ENCODE measurements at places on chromosomes 16 and 17. TPM values are rescaled to one million over a fixed set of nuclear protein-coding genes. Genes with fewer than 3 reads are reported as not detected.

Gene SPATA32
- total RNA-seq: not detected

Gene KRT39
- 2.5 TPM for total RNA-seq

Gene NCBP3
- total RNA-seq: 15.4 TPM

Gene EXOC7
- total RNA-seq: 87.7 TPM

Gene GNG13
- total RNA-seq: not detected

Gene MYH4
- not detected for total RNA-seq

Gene OTOA
- not detected for total RNA-seq

Gene PAGR1
- total RNA-seq: 23.8 TPM

Gene RNF222
- total RNA-seq: 12.0 TPM

Gene CLEC3A
- total RNA-seq: not detected

DNA sequence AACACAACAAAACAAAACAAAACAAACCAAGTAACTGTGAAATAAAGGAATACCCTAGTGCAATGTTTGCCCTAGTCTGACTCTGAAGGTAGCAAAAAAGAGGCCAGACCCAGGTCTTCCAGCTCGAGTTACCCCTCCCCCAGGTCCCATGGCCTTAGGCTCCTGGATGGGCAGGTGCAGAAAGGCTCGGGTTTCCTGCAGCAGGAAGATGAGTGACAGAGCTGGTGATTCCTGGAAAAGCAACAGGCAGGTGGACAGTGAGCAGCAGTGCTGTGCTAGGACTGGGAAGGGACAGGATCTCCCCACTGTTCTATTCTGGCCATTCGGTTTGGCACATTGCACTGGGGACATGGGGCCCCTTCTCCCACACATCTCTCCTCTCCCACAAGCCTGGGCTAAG lies 42.9 kb upstream of the MRTFB start:
- DNase-seq: no peak

DNA sequence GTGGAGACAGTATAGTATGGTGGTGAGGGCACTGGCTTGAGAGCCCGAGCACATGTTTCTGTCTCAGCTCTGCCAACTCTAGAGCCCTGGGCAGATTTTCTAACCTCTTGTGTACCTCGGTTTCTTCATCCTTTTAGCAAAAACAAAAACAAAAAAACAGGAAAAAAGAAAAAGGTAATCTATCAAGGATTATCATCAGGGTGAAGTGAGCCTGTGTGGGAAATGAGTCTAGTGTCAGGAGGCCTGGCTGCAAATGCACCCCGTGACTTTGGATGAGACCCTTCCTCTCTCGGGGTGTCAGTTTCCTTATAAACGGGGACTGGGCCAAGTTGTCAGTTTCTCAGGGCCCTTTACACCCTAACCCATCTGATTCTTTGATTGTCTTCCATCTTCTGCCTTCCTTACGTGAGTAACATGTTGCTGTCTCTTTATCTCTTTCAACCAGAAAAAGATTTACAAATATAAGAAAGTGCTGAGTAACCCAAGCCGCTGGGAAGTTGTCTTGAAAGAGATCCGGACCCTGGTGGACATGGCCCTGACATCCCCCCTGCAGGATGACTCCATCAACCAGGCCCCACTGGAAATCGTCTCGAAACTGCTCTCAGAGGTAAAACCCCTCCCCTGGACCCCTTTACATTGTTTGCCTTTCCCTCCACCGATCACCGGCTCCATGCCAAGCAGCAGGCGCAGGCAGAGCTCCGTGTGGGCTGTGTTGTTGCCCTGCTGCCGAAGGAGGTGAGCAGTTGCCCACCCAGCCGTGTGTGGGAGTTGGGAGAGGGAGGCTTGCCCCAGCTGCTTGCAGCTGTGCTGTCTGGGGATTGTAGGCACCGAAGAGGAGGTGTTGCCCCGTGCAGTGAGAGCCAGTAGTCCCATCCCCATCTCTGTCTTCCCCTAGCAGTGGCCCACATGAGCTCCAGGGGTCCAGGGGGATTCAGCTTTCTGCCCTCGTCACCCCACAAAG lies 127.1 kb upstream of the PLCG2 start:
- DNase-seq: no peak

GRCh38 chr16:84726669-84727467 lies 27.1 kb downstream of the USP10 start:
- no peak for DNase-seq

DNA sequence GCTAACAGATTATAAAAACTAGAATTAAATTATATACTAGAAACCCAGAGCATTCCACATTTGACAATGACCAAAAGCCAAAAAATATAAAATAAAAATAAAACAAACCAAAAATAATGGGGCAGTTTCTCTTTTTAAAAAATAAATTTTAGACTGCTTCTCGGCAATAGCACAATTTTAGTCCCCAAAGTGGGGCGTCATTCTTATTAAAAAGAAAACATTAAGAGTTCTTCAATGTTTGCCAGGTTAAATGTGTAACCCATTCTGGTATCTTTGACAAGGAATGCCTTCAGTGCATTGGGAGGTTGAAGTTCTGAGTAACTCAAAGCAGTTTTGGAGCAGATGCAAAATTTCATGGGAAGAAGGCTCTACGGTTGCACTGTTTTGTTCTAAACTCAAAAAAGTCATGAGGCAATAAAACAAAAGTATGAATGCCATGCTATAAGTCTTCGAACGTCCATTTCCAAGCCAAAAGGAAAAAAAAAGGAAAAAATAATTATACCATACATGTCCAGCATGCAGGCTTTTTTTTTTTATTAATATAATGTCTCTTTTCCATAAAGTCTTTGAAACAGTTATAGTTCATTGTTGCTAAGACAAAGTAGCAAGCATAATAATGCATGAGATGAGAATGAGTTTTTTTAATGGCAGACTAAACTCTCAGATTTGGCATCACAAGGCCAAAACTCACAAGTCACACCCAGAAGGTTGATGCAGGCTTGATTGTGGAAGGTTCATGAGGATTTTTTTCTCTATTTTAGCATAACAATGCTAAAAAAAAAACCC lies 3.1 kb downstream of the MAF start:
- DNase-seq: no peak

GRCh38 chr16:1612320-1613111 lies at the start of gene CRAMP1:
Gene CRAMP1, plus strand, starts transcription at chr16:1612360. Its CDS starts 2,280 bp downstream, at chr16:1614640.
- no peak for DNase-seq

- DNase-seq: no peak
Observed at GRCh38 chr16:17018585-17018939, 452.2 kb downstream of the XYLT1 start.

- no peak for DNase-seq
Observed at GRCh38 chr16:2933701-2934100, 22.0 kb downstream of the FLYWCH1 start.

DNA sequence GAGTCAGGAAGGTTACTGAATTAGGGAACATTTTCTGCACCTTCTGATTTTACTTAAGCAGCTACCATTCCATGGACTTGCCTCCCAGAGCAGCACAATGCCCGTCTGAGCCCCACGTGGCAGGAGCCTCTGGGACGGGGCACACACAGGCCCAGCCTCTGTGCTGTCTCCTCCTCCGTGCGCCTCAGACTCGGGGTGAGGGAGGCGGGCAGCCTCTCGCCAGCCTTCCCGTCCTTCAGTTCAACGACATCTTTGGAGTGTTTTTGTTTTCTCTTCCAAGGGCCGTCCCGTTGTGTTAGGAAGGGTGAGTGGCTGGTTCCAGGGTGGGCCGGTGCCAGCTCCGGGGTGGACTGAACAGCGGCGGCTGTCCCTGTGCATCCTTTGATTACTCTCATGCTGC lies 31.8 kb downstream of the NDEL1 start:
- DNase-seq: no peak

DNA sequence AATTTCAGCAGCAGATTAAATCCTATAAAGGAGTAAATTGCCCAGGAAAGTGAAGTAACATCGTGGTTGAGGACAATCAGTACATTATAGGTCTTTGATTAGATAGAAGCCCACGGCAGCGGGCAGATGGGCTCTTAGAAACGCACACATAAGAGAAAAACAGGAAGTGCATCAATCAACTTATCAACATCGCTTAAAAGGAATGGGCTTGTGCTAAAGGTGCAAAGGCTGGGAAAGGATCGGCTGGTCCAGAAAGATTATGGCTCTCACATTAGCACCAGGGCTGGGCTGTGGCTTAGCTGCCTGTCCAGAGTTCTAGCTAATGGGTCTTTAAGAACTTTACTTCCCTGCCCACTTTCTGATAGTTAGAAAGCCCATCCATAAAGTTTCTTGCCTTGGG lies 292.0 kb upstream of the TNRC6C start:
- no peak for DNase-seq

- DNase-seq: no peak
Observed at GRCh38 chr16:2223942-2224486, 623 bp downstream of the E4F1 start.

DNA sequence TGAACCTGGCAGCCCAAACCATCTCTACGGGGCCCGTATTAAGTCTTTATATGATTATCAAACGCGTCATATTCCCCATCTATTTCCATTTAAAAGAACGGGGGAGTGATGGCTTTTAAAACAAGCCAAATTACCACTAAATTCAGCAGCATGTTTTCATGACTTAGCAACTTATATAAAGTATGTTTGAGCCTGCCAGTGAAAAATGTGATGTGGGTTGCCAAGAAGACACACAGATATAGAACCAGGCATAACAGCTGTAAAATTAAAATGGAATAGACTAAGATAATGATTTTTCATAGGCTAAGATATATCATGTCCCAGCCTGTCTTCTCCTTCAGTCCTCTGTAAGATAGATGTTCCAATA lies 44.8 kb upstream of the HSBP1 start:
- DNase-seq: no peak

DNA sequence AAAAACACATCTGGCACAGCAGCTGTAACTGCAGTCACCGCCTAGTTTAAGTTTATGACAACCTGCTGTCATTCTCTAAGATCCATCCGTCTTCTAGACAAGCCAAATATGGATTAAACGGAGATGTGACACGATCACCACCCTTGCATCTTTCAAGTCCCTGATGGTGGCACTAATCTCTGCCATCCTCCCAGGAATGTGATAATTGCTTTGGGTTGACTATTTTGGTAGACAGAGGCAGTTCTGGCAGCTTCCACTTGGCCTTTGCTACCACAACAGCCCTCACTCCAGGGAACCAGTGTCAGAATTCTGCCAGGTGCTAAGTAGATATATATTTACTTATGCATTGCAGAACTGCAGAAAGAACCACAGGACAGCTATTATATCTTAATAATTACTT lies 81.3 kb downstream of the ADCY9 start:
- no peak for DNase-seq

DNA sequence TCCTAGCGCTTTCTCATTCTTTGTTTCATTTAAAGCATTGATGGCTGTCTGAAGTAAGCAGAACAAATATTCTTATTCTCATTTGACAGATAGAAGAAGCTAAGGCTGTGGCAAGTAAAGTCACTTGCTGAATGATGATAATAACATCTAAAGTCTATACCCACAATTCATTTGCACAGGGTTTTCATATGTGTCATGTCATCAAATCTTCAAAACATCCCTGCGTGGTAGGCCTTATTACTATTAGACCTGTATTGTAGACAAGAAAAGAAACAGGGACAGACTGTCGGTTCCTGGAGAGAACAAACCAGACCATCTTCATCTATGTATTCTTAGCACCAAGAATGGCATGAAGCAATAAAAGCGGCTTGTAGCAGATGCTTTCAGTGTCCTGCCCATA lies 85.9 kb downstream of the ASIC2 start:
- DNase-seq: no peak

DNA sequence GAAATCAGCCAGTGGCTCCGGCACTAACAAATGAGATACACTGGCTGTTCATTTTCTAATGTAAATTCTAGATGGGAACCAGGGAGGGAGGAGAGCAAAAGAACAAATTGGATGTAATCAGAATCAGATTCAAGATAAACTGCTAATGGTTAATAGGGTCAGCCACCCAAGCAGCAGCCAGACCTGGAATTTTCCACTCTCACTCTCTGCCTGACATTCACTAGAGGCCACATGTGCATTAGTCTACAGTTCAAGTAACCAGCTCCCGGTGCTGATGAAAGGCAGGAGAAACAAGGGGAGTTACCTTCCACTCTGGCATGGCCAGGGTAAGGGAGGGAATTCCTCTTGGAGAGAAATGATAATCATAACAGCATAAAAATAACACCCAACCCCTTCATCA lies 597.7 kb downstream of the TOX3 start:
- DNase-seq: no peak

DNA sequence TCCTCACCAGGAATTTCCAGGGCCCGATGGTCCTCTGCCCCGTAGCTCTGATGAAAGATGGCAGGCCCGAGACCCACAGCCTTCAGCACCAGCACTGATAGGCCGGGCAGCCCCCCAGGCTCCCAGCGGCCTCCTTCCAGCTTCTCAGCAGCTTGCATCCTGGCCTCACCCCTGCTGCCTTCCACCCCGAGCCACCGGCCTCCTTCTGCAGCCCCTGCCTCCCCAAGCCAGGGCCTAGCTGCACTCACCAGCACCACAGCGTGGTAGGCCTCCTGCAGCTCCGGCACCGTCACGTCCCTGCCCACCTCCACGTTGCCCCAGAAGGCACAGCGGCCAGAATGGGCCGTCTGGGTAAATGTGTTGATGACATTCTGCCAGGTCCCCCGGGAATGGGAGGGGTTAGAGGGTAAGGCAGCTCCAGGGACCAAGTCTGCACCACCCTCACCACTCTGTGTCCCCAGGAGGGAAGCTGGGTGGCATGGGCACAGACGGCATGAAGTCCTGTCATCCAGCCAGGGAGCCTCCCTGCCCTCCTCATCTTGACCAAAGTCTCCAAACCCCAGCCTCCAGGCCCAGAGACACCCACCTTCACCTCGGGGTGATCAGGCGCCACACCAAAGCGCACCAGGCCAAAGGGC lies 6.5 kb downstream of the FDXR start:
- DNase-seq: no peak

GRCh38 chr16:55503726-55504550 lies 4.9 kb upstream of the LPCAT2 start:
- DNase-seq: no peak

GRCh38 chr17:4074831-4075495 lies 67.9 kb downstream of the ZZEF1 start:
- no peak for DNase-seq

DNA sequence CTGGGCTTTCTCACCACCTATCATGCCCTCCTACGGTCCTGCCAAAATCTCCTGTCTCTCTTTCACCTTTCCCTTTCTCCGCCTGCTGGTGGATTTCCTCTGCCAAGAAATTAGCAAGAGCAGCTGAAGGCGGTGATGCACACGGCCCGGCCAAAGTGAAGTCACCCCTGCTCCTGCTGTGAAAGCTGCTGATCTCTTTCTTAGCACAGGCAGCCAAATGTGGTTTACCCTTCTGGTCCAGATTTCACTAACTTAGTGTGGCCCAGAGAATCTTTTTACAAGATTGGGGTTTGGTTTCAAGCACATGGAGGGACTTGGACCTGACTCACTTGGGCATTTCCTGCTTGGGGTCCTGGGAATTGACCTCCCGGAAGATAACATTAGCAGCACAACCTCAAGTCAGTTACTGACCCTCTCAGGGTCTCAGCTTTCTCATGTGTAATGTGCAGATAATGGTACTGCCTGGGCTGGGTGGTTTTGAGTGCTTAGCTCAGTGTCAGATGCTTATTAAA lies 155.7 kb downstream of the SOCS1 start:
- DNase-seq: peak; percentile 64

- DNase-seq: no peak
Observed at GRCh38 chr16:51312363-51313150, 161.5 kb upstream of the SALL1 start.

DNA sequence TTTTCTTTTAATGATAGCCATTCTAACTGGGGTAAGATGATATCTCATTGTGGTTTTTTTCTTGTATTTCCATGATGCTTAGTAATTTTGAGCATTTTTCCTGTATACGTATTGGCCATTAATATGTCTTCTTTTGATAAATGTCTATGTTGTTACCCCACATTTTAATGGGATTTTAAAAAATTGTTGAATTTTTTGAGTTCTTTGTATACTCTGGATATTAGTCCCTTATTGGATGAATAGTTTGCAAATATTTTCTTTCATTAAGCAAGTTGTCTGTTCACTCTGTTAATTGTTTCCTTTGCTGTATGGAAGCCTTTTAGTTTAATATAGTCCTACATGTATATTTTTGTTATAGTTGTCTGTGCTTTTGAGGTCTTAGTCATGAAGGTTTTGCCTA lies 79.8 kb downstream of the BCAS3 start:
- DNase-seq: no peak

All from suprapubic skin (tissue), 4 donors.